GM12865 (cell line): ENCODE measurements at places on chromosomes 1 and 21.
A peak's percentile ranks its signal among the peaks of the same experiment; 100 is the strongest.

GRCh38 chr1:19130468-19130867 lies 79.6 kb downstream of the UBR4 start:
- no peak for DNase-seq

- DNase-seq: peak; percentile 53
These were observed 24.7 kb upstream of the HMGN1 start for GRCh38 chr21:39373634-39374033.

- DNase-seq: no peak
These were observed 34.1 kb downstream of the KRTAP21-3 start for GRCh38 chr21:30684506-30684905.

- DNase-seq: no peak
These were observed 31.4 kb upstream of the ACTL8 start for GRCh38 chr1:17723684-17724083.

DNA sequence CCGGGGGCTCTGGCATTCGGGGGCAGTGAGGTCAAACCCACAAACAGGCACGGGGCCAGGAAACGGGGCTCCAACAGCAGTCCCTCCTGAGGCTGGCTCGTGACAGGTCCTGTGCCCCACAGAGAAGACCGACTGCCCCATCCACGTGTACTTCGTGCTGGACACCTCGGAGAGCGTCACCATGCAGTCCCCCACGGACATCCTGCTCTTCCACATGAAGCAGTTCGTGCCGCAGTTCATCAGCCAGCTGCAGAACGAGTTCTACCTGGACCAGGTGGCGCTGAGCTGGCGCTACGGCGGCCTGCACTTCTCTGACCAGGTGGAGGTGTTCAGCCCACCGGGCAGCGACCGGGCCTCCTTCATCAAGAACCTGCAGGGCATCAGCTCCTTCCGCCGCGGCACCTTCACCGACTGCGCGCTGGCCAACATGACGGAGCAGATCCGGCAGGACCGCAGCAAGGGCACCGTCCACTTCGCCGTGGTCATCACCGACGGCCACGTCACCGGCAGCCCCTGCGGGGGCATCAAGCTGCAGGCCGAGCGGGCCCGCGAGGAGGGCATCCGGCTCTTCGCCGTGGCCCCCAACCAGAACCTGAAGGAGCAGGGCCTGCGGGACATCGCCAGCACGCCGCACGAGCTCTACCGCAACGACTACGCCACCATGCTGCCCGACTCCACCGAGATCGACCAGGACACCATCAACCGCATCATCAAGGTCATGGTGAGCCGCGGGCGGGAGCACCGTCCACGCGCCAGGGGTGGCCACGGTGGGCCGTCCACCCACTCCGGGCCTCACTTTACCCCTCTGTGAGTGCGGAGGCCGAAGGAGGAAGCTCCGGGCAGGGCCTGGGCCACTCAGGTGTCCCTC lies 14.2 kb downstream of the COL6A2 start:
- no peak for DNase-seq

DNA sequence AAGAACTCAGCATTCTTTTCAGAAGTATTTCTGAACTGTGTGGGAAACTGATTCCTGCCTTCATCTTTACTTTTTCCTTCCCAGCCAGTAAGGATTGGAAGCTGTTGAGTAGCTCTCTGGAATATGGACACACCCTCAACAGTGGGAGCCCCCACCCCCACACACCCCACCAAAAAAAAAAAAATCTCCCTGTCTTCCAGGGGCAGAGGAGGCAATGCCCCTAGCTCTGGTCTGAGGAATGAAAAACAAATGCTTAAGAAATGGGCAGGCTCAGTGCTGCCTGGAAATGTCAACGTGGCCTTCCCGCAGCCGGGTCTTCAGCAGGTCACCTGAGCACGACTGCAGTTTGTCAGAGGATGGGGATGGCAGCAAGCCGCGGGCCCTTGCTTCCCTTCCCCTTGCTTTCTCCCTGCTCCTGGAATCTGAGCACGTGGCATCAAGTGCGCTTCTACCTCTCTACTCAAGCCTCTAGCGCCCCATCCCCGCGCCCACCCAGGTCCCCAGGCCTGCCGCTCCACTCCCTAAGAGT lies 479 bp downstream of the RGS16 start:
- peak; percentile 48 for DNase-seq
